Activated T-cell treated with anti-CD3 and anti-CD28 coated beads, Interleukin-2, amount 50 U/mL, for 24 hours (primary cell): ENCODE measurements at places on chromosomes 16 and 17.
A peak's percentile ranks its signal among the peaks of the same experiment; 100 is the strongest.

DNA sequence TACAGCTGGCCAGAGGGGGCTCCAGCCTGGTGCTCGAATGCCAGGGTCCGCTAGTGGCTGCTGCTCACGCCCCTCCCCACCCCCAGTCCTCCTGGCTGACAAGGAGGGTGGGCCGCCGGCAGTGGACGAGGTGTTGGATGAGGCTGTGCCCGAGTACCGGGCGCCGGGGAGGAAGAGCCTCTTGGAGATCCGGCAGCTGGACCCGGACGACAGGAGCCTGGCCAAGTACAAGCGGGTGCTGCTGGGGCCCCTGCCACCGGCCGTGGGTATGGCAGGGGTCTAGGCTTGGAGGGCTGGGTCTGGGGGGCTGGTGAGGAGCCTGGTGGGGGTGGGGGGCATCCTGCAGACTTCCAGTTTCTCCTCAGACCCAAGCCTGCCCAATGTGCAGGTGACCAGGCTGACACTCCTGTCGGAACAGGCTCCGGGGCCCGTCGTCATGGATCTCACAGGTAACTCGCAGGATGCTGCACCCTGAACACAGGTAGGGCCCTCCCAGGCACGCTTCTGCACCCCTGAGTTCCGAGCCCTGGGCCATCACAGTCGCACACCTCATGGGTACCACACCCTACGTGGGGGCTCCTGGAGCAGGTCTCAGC, 1.2 kb upstream of the PDIA2 start:
- DNase-seq = no peak

DNA sequence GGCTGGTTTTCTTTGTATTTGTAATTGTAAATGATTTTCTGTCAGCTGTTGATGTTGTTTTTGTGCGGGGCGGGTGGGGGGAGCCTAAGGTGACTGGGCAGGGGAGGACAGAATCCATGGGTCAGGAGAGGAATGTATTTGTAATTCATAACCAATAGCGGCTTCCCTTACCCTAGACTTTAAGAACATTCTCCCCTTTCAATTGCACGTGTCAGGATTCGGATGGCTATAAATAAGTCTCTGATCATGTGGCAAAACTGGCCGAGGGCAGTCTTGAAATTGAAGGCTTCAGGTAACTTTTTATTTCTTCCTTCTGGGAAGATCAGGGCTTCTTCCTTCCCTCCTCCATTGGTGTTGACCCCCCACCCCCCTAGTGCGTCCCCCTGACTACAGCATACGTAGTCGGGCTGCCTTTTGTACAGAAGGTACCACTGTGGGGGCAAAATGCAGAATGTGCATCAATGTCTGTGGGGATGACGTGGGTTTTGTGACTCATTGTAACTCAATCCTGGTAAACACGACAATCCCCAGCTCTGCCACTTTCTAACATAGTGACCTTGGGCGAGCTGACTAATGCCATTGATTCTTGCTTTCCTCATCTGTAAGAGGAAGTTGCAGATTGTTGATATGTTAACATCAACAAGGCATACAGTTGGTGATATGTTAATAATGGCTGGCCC, 16.2 kb downstream of the MARCHF10 start:
- DNase-seq = no peak

GRCh38 chr17:67931227-67931626, 65.0 kb downstream of the C17orf58 start:
- no peak for DNase-seq

- peak; percentile 63 for DNase-seq
These were observed 3.0 kb upstream of the ZNF213 start for GRCh38 chr16:3131755-3132377.

- DNase-seq = no peak
These were observed 6.7 kb upstream of the C17orf107 start for GRCh38 chr17:4892499-4893221.

DNA sequence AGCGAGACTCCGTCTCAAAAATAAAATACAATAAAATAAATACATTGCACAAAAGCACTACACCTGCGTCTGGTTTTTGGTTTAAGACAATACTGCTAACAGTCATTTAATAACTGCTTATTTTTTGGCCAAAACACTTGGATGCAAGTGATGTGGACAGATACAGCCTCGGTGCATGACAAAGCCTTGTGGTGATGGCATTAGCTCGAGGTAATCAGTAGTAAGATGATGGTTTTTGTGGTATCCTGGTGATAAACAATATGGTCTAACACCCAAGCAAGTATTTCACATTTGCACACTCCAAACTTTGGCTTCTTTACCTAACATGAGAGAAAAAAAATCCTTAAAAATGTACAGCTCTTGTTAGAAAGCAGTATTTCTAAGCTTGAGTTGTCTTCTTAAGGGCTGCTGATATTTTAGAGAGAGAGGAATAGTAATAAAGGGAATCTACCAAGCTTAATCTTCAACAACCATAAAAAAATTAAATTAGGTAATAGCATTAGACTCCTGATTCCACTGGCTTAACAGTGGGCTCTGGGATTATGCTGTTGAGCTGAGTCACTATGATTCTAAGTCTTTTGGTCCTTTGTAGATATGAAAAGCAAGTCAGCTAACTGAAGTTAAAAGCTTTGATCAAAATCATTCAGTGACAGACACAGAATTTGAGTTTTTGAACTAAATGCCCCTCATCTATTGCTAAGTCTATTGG, 111.1 kb downstream of the VPS53 start:
- DNase-seq = no peak

DNA sequence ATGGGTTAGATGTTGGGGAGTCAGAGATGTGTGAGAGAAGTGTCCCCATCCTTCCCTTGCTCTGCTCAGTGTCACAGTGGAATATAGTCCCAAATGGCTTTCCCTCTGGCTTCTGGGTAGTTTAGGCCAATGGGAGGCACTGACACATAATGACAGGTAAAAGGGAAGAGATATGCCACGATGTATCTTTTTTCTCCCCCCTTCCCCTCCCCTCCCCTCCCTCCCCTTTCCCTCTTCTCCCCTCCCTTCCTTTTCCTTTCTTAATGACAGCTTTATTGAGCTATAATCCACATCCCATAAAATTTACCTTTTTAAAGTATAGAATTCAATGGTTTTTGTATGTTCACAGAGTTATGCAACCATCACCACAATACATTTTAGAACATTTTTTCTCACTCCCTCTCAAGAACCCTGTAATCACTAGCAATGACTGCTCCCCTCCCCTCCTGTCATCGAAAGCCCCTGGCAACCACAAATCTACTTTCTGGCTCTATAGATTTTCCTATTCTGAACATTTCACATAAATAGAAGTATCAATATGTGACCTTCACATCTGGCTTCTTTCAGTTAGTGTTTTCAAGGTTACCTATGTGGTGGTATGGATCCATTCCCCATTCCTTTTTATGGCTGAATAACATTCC, 617 bp upstream of the CCR7 start:
- no peak for DNase-seq

DNA sequence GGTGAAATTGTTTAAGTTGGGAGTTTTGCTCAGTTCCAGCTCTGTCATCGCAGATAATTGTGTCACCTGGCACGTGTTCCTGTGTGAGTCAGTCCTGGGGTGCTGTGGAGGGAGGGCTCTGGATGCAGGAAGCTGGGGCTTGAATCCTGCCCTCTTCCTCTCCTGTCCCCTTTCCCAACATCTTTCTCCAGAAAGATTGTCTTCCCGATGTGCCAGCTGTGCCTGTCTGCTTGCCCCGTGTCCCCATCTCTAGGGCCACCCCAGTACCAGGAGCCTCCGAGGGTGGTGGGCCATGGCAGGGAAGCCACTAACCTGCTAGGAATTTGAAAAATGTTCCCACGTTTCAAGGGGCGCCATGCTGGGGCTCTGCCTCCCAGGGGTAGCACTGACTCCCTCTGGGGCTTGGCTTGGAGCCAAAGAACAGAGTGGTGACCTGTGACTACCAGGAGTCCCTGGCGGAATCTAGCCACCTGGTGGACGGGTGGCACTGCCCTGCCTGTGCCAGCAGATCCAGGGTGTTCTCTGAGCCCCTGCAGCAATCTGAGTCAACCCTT, 198.1 kb downstream of the ENGASE start:
- no peak for DNase-seq

DNA sequence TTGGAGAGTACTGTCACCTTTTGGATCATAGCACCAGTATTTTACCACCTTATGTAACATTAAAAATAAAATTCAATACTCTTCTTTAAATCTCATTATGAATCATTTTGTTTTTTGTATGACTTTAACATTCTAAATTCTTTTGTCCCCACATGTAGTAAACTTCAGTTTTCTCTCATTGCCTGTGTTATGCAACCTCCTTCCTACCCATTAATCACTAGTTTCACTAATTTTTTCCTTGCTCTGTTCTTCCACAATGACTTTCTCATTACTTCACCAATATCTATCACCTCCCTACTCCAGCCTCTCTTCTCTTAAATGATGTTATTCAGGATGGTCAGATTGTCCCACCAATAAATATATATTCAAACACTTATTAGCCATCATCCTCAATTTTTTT, 68.7 kb downstream of the TTC19 start:
- DNase-seq = no peak

- peak; percentile 46 for DNase-seq
These were observed 75.3 kb upstream of the TBC1D3K start for GRCh38 chr17:37848690-37849616.

GRCh38 chr16:79053577-79053976, 547.0 kb downstream of the MAF start:
- no peak for DNase-seq

DNA sequence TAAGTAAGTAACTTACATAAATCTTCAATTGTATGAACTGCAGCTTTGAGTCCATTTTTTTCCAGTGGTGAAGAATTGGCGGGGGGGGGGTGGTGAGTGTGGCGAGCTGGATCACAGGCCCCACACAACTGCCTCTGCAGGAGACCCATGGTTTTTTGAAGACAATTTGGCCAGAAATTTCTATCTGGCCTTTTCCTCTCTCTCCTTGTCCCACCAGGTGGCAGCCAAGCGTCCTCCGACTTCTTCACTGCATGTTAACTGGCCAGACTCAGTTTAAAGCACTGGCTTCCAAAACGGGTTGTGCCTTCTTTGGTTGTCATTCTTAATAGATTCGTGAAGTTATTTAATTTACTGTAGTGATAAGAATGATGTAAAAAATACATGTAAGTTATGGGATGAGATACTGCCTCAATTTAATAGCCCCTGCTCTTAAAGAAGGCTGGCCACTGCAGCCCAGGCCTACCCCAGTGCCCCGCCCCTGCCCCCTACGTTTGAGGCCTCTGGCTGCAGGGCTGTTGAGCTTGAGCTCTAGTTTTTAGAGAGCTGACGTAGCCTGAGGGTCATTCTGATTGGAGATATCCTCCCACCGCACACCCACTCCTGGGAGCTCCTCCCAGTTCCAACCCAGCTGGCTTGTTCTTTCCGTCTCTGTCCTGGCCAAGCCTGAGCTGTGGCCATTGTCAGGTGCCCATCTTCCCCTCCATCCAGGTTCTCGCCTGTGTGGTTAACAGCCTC, 36.4 kb downstream of the AKAP1 start:
- DNase-seq = no peak

DNA sequence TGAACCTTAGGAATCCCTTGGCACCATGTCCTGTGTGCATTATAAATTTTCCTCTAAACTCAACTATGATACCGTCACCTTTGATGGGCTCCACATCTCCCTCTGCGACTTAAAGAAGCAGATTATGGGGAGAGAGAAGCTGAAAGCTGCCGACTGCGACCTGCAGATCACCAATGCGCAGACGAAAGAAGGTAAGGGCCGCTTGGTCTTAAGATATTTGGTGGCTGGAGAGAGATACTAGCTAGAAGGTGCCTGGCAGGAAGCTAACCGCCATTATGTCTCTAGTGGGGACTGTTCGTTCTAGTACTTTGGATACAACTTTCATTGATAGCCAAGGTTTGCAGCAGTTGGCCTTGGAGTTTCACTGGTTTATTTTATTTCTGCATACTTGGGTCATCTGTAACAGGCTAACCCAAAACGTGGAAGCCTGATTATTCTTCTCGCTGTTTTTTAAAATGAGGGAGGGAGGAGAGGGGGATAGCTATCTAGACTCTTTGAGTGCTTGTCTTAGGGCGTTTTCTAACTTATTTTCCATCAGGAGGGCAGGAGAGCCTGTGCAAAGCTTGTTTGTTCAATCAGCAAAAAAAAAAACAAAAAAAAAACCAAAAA, 1.3 kb downstream of the RBBP6 start:
- peak; percentile 46 for DNase-seq

GRCh38 chr17:27959382-27959709, 66.2 kb upstream of the LYRM9 start:
- no peak for DNase-seq

GRCh38 chr17:81578038-81578441, 25.9 kb upstream of the FAAP100 start:
- DNase-seq = no peak

- DNase-seq = no peak
These were observed 73.9 kb downstream of the CDH13 start for GRCh38 chr16:82700541-82701235.

- DNase-seq = no peak
These were observed 83.2 kb downstream of the GRIN2A start for GRCh38 chr16:10098991-10099390.

- no peak for DNase-seq
These were observed 69.8 kb downstream of the MARCHF10 start for GRCh38 chr17:62738281-62738680.

GRCh38 chr16:78258375-78259065, 159.1 kb downstream of the WWOX start:
- no peak for DNase-seq

- no peak for DNase-seq
These were observed 62.5 kb downstream of the NQO1 start for GRCh38 chr16:69663846-69664245.

GRCh38 chr17:27323538-27324215, 29.8 kb downstream of the WSB1 start:
- DNase-seq = no peak

DNA sequence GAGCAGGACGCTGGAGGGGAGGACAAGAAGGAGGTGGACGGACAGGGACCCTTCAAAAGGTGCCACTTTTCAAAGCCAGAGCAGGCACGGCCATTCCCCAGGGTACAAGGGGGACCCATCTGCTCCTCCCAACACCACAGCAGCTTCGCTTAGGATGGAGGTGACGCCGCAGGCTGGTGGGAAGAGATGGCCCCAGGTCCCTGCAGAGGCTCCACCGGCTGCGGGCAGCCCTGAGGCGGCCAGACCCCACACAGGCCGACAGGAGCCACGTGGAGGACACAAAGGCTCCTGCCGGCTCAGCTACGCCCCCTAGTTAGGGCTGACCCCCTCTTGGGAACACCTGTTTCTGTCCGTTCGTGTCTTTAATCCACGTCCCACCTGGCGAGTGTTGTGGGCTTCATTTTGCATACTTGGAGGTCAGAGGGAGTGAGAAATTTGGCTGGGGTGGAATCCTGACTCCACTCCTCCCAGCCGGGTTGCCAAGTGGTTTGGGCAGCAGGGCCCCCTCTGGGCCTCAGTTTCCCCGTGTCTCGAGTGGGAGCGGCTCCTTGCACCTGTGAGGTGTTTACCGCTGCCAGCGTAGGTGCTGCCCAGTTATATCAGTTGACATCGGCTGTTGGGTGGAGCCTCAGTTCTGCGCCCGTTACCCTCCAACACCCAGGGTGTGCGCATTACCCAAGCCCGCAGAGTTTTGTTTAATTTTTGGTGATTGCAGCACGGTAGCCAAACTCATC, 5.8 kb upstream of the FN3KRP start:
- no peak for DNase-seq

GRCh38 chr17:17445296-17445924, 31.4 kb upstream of the MED9 start:
- no peak for DNase-seq
